ENCODE measurements at places on chromosomes 12 and 14.

DNA sequence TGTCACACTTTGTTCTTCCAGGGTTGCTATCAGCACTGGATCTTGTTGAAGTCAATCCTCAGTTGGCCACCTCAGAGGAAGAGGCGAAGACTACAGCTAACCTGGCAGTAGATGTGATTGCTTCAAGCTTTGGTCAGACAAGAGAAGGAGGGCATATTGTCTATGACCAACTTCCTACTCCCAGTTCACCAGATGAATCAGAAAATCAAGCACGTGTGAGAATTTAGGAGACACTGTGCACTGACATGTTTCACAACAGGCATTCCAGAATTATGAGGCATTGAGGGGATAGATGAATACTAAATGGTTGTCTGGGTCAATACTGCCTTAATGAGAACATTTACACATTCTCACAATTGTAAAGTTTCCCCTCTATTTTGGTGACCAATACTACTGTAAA, 23.7 kb downstream of the VTI1B start:
- DNase-seq, result no peak

DNA sequence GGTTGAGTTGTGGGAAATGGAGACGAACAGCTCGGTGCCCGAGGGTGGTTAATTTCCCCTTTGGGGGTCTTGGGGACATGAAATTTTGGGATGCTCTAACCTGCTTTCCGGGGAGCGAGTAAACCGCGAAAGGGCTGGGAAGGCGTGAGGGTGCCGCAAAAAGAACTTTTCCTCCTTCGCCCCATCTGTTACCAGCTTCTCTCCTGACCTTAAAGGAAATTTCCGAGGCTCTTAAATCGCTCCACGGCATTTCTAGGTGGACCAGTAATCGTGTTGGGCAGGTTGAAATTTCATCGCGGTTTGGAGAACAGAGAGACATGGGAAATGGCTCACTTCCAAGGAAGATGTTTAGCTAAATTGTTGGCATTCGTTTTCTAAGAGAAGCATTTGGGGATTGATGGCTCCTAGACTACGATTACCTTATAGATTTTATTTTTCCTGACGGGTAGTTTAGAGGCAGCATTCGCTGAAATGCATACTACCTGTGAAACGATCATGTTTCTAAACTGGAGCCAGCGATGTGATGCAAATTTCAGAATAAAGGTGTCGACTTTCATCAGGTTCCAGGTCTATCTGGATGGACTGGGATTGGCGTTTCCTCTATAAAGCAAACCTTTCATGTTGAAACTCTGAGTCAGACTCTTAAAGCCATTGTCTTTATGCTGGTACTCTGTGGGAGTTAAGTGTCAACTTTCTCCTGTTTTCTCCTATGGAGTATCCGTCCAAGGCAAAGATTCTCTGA, 414.5 kb downstream of the PCNX1 start:
- peak; percentile 63 for DNase-seq

GRCh38 chr12:110921262-110921661, 883 bp upstream of the MYL2 start:
- peak; percentile 75 for DNase-seq

DNA sequence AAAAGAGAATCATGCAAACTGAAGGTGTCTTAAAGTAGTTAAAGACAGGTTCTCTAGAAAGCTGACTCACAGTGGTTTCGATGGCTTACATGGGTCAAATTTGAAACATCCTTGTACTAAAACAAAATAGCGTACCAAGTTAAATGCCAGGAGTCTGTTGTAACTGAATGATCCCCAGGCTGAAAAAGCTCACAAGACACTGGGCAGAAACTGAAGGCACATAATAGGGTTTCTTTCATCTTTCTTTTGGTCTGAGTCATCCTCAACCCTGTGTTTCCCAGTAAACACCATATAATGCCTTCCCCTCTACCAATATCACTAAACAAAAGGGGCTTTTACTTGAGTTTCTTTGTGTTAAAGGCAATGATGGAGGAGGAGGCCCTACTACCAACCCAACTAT, 12.8 kb downstream of the ZFYVE1 start:
- DNase-seq, result peak; percentile 55

DNA sequence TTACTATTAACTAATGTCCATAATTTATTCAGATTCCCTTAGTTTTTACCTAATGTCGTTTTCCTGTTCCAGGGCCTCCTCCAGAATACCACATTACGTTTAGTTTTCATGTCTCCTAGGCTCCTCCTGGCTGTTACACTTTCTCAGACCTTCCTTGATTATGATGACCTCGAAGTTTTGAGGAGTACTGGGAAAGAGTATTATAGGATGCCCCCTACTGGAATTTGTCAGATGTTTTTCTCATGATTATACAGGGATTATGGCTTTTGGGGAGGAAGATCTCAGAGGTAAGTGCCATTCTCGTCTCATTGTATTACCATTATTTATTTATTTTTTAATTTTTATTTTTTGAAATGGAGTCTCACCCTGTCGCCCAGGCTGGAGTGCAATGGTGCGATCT, 17.7 kb upstream of the C1S start:
- no peak for DNase-seq

DNA sequence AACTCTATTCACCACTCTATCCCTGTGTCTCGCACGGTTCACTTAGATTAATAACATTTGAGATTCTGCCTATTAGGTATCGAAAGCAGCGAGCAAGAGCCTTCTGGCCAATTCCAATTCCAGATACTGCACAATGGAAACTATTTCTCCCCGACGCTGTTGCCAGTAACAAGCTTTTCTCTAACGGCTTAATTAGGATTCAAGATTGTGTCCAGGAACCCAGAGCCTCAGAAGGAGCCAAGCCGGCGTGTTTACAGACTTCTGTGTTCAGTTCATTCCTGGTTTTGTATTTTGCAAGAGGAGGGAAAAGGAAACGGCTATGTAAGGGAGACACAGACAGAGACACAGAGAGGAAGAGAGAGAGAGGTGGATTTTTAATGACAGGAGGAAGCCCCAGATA, 185.6 kb downstream of the DICER1 start:
- peak; percentile 87 for DNase-seq

DNA sequence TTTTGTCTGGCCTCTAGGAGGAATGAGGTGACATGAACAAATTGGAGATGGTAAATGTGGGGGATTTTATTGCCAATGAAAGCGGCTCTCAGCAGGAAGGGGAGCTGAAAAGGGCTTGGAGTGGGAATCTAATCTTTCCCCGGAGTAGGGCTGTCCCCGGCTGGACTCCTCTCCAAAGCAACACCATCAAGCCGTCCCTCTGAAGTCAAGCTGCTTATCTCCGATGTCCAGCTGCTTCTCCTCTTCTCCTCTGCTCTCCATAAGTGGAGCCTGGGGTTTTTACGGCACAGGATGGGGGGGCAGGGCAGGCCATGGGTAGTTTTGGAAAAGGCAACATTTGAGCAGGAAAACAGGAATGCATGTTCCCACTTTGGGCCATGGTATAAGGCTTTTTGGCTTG, 113.5 kb downstream of the TMEM132D start:
- DNase-seq, result no peak

GRCh38 chr14:53851394-53852090, 105.1 kb downstream of the BMP4 start:
- DNase-seq, result no peak

- no peak for DNase-seq
Observed at GRCh38 chr14:84152452-84152851, 1377.5 kb upstream of the FLRT2 start.

DNA sequence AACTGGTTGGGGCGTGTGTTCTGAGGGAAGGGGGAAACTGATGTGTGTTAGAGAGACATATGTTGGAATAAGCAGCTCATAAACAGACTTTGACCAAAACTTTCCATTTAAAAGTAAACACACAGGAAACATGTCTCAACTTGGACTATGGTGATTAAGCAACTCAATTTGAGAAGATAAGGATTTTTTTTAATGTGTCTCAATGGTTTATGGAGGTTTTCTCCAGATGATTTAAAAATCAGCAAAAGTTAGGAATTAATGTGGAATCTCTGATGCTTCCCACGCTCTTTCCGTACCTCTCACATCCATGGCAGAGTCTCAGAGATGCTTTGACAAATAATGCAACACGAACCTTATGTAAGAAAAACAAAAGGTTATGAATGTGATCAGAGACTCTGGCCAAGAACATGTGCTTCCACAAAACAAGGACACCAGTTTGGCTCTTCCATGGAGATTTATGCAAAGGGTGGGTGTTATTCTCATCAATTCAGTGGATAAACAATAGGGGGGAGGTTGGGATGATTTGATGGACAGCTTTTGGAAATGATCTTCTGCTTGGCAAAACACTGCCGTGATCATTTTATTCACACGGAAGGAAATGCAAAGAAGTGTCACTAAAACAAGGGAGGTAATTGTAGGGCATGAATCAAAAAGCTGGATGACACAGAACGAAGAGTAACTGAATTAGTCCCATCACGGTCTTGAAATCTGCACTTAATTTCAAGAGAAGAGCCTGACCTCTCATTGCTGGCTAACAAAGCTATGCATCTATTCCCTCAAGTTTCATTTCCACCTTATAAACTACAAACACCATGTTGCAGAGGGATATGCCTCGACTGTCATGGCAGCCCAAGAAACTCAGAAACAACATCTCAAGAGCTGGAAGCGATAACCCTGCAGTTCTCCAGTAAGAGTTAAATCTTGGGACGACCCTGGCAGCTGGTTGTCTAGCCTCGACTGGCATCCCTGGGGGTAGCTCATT, 76.5 kb downstream of the FOXN3 start:
- DNase-seq, result no peak

- no peak for DNase-seq
Observed at GRCh38 chr14:93037351-93037750, 78.4 kb downstream of the ITPK1 start.

DNA sequence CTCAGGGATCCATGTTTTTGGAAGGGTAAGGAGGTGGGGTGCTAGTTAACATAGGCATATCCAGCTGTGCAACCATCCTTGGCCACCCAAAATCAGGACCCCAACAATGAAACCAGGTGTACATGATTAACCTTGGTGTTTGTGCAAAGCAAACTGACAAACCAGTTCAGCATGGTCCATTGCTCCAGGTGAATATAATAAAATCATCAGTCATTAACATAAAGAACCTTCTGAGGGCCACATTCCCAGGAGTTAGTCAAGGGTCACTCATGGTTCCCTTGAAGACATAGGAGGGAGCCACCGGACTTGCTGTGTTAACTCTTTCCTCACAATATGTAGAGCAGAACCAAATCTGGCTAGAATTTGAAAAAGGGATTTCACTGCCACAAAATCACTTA, 17.8 kb downstream of the SLC38A2 start:
- DNase-seq, result no peak

GRCh38 chr12:13369474-13370056, 173.0 kb downstream of the EMP1 start:
- DNase-seq, result no peak

- DNase-seq, result no peak
Observed at GRCh38 chr14:55691659-55692058, 111.7 kb downstream of the KTN1 start.

DNA sequence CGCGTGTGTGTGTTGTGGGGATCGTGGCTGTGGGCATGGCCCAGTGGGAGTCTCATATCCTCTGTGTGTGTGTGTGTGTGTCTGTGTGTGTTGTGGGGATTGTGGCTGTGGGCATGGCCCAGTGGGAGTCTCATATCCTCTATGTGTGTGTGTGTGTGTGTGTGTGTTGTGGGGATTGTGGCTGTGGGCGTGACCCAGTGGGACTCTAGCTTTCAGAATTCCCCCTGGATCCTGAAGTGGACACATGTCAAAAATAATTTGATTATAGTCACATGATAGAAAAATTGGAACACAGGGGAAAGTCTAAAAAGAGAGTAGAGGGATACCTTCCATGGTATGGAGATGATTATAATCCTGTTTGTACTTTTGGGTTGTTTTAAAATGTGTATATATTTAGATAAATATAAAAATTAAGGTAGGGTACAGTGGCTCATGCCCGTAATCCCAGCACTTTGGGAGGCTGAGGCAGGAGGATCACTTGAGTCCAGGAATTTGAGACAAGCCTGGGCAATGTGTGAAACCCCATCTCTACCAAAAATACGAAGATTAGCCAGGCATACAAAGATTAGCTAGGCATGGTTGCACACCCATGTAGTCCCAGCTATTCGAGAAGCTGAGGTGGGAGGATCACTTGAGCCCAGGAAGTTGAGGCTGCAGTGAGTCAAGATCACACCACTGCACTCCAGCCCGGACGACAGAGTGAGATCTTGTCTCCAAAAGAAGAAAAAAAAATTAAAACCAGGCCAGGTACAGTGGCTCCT, 11.0 kb downstream of the PAPLN start:
- DNase-seq, result no peak

DNA sequence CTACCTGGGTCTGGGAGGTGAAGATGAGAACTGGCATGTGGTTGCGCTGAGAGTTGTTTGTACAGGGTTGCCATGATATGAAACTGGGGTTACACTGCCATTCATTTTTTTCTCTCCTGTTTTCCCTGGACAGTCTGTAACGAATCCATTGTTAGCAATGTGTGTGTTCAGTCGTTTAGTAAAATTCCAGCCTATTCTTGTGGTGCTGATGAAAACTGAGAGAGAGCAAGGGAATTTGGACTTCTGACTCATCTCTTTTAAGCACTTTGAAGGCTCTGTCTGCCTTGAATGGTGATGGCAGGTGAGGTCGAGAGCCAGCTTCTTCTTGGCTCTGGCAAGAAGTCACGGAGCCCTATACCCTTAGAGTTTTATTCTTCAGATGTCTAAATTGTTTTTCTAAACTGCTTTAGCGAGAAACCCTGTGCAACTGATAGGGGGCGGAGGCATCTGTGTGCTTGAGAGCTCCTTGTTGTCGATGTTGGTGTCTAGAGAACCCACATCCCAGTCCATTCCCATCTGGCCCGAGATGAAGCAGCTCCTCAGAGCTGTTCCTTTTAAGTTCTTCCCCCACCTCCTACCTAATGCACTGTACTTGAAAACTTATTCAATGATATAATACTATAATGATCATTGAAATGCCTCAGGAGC, 204.4 kb downstream of the TMX1 start:
- DNase-seq, result peak; percentile 57

- DNase-seq, result peak; percentile 75
Observed at GRCh38 chr12:96225044-96225855, 31.1 kb downstream of the ELK3 start.

GRCh38 chr12:39006286-39006685, 100.9 kb upstream of the CPNE8 start:
- peak; percentile 70 for DNase-seq

- no peak for DNase-seq
Observed at GRCh38 chr12:106004289-106004688, 134.5 kb downstream of the NUAK1 start.

GRCh38 chr14:100616854-100617409, 29.7 kb upstream of the BEGAIN start:
- DNase-seq, result no peak

DNA sequence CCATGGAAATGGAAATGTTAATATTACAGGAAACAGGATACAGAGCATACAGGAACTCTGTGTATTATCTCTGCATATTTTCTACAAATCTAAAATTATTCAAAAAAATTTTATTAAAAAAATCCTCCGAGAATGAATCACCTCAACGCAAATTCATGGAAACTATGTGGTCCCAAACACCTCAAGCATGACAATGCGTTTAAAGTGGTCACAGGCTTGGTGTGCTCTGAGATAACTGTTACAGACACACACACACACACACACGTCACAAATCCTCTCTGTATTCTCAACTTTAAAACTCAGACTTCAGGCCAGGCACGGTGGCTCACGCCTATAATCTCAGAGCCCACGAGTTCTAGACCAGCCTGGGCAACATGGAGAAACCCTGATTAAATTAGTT, 45.3 kb upstream of the MTERF2 start:
- no peak for DNase-seq

GRCh38 chr12:94864987-94865386, 138.5 kb downstream of the NDUFA12 start:
- DNase-seq, result no peak
